ENCODE measurements at places on chromosomes 16 and 17. TPM values are rescaled to one million over a fixed set of nuclear protein-coding genes. Genes with fewer than 3 reads are reported as not detected.

DNA sequence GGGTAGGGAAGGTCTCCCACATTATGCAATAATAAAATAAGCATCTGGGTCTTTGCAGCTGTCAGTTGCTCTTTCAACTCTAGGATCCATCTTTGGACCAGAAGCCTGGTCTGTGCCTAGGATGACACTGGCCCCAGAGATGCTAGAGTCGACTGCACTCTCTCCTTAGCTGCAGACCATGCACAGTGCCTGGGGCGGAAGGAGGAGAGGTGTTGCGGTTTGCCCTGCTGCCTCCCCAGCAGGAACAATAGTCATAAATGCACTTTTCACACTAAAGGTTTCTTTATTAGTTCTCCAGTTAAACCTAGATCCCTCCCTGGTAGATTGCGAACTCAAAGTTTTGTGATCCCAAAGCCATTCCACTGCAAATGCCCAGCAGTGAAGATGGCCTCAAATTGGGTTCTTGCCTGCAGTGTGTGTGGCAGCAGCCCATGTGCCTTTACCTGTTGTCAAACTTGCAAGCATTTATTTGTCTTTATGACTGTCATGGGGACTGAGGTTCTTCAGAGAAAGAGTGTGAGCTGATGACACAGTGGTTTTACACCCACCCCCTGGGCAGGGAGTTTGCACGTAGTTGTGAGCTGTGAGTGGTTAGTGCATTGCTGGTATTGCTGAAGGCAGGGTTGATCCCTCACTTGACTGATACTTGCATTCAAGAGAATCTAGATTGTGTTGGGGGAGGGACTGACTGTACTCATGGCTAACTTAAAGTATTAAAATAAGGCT lies 10.3 kb downstream of the ATXN1L start:
- DNase-seq, result no peak

DNA sequence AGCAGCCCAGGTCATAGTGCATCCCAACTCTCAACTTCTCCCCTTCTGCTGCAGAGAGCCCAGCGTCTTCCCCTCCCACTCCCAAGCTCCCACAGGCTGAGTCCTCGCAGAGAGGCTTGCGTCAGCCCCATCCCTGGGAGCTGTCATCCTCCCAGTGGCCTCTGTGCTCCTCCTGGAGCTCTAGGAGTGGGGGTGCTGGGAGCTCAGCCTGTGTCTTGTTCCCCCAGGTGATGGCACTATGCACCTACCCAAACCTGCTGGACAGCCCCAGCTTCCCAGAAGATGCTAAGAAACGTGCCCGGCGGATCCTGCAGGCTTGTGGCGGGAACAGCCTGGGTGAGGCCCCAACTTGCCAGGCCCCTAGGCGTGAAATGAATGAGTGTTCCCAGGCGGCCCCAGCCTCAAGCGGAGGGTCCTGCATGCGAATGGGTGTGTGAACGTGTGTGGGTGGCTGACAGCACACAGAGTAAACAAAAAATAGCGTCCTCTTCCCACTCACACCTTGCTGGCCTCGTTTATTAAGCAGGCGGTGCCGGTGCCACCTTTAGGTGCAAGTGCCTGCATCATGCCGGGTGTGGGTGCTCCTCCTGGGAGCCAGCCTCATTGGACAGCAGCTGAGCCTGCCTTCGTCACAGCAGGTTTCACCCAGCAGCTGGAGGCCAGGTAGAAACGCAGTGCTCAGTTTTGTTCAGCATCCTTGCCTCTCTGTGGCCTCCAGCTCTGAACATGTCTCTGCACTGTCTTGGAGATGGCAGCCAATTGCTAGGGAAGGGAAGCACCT lies 16.5 kb downstream of the GPT2 start:
- no peak for DNase-seq

DNA sequence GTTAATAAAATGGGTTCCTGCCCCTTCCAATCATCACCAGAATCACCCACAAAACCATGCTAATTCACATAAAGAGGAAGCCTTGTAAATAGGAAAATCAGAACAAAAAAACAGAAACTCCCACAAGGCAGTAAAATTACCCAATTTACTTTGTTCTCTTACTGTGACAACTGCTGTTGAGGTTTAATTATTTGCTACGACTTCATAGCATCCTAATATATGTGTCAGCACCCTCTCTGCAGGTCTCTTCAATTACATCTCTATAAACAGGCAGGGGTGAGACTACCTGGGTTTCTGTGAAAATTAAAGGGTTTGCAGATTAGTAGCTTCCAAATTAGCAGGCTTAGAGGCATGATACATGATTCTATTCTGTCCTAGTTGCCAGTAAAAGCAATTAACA lies 2.7 kb downstream of the WDR59 start:
- DNase-seq, result no peak

DNA sequence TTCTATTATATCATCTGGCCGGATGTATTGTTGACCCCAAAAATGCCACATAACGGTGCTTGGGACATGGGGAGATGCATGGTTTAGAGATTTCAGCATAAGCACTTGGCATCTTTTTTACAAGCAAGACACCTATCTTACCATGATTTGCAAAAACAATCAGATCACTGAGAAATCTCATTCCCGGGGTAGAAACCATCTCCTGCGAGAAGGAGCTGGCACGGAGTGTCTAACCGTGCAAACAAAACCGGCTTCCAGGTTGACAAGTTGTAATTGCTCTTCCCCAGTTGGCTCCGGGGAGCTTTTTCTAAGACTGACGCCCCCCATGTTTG lies 1.0 kb downstream of the SLC16A6 start:
- no peak for DNase-seq

- DNase-seq, result no peak
Measured at GRCh38 chr17:28404812-28405570, 1.0 kb downstream of the SLC46A1 start.

GRCh38 chr16:11303405-11304138 lies 22.4 kb upstream of the PRM1 start:
- no peak for DNase-seq

- no peak for DNase-seq
Measured at GRCh38 chr17:7329997-7330637, 982 bp upstream of the NEURL4 start.

GRCh38 chr16:56102906-56103305 lies 88.4 kb upstream of the GNAO1 start:
- DNase-seq, result no peak

- DNase-seq, result no peak
Measured at GRCh38 chr16:89442990-89443726, 47.2 kb downstream of the ANKRD11 start.

Gene CCDC78
- 4.5 TPM for total RNA-seq
